NCI-H2171 treated with DMSO at 0.1 percent for 48 hours (cell line): ENCODE measurements at places on chromosomes 7 and 10.

DNA sequence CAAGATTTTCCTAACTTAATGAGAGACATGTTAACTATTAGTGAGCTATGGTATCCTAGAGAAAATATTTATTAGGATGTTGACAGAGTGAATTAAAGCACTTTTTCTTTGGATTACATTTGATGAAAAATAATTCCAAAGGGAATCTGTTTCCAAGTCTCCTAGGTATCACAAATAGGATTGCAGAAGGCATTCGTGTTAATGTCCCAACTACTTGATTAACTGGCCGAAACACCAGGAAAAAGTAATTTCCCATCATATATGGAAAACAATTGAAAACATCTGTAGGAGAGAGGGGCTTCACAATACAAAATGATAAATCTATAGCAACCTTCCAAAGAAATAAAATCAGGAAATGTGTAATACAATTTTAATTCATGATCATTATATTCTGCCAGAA, 406.7 kb downstream of the PARD3 start:
- DNase-seq, result no peak

GRCh38 chr7:4191525-4191924, 490.6 kb upstream of the FOXK1 start:
- no peak for DNase-seq

DNA sequence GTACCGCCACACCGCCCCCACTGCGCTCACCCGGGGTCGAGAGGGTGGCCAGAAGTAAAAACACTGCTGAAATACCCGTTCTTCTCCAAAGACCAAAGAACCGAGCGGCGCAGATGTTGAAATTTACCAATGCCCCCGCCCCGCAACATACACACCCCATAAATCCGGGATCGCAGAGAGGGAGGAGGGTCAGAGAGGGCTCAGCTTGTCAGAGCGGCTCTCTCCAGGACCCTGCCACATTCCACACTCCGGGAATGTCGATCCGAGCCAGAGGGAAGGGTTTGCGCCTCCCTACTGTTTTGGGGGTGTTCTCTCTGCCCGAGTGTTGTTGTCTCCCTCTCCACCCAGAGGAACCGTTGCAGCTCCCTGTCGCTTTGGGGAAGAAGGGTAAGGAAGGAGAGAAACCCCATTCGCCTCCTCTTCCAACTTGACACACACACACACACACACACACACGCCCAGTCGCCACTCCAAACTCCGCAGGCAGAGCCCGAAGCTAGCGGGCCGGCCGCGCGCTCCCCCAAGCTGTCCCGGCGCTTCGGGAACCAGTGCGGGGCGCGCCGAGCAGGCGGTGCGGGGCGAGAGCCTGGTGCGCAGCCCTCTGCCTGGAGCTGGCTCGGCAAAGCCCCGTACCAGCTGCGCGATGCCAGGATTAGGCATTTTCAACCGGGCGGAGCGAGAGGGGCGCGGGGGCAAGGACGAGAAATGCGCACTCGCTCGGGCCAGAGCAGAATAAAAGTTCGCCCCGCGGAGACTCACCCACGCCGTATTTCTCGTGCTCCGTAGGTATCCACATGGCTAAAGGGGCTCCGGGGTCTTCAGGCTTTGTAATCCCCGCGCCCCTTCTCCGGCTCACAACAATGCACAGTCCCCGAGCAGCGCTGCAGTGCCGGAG, 609 bp downstream of the DOCK4 start:
- peak; percentile 80 for DNase-seq

- DNase-seq, result no peak
Measured at GRCh38 chr10:2263561-2263960, 526.2 kb upstream of the ADARB2 start.

GRCh38 chr7:82015751-82016150, 245.9 kb upstream of the HGF start:
- peak; percentile 29 for DNase-seq

GRCh38 chr7:129108581-129108980, 35.9 kb upstream of the TSPAN33 start:
- no peak for DNase-seq

DNA sequence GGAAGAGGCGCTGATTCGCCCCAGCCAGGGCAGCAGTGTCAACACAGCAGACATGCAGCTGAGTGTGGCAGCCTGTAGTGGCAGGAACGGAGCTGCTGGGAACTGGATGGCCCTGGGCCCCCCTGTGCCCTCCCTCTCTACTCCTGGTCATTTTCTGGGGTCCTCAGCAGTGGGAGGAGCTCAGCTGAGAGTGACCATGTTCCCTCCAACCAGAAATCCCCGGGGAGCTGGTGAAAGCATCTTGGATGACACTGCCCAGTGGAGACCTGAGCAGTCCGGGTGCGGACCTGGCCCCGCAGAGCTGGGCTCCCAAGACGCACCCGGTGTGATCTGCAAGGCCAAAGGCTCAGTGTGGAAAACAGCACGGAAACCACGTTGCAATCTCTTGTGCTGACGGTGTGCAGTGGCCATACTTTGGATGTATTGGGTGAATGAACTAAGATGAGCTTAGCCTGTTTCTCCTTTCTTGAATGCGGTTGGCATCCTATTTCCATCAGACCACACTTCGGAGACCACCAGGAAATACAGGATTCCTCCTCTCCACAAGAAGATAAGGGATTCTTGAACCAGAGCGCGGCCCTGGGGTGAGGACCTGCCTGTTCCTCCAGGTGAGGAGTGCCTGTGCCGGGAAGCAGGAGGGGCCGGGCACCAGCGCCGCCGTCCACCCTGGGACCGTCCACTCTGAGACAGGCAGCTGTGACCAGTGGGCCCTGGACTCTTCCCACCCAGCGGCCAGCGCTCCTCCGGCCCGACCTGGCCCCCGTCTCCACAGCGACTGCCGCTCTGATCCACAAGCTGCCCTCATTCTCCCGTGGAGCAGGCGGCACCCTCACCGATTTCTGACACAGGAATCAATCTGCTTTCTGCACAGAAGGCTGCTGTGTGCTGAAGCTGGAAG, 93.5 kb upstream of the DIP2C start:
- no peak for DNase-seq

DNA sequence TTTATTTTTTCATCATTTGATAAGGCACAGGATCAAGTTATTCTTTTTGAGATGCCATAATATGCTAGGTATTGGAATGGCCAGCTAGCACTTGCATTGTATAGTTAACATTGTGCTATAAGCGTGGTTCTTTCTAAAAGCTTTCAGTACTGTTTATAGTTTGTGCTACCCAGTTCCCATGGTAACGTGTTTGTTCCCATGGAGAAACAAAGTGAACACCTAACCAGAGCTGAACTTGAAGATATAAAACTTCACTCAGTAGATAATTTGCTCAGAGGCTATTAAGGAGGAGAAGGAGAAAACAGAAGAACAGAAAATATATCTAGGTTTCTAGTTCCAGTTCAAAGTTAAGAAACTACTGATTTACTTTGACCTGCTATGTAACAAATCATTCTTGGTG, 23.6 kb upstream of the ITGB8 start:
- DNase-seq, result no peak

DNA sequence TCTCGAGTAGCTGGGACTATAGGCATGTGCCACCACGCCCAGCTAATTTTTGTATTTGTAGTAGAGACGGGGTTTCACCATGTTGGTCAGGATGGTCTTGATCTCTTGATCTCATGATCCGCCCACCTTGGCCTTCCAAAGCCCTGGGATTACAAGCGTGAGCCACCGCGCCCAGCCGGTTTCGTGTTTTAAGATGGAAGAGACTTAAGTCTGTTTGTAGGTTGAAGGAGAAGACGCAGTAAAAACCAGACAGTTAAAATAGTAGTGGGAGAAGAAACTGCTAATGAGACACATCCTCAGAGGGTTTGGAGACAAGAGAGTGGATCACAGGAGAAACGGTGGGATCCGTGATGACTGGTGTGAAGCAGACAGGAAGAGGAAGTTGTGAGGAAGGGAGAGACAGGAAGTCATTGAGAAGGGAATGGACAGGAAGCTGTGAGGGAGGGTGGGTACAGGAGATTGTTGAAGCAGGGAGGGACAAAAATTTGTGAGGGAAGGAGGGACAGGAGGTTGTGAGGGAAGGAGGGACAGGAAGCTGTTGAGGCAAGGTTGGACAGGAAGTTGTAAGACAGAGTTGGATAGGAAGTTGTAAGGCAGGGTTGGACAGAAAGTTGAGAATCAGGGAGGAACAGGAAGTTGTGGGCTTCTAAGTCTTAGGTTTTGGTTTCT, 115.5 kb downstream of the WDFY4 start:
- DNase-seq, result no peak

DNA sequence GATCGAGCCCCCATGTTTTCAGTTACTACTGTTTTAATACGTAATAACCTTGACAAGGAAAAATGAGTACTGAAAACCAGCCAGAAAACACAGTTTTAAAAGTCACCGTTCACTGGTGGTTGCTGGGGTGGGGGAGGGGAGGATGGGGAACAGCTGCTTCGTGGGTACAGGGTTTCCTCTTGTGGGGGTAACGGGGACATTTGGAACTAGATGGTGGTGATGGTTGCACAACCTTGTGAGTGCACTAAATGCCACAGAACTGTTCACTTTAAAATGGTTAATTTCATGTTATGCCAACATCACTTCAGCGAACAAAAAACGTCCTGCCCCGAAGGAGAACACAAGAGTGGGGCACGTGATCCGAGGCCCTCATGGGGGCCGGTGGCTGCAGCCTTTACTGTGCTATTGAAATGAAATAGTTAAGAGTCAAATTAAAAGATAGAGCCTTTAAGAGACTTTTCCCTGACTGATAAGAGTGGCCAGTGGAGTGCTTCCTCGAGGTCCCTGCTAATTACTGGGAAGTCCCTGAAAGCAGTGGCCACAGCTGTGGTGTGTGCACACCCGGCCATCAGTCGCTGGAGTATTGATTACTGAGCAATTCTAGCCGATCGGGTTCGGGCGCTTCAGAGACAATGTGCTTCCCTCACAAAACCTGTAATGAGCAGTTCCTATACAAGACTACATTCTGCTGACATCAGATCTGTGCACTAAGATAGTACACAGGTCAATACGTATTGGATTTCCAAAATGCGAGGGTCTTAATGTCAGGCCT, 80.3 kb downstream of the EBF3 start:
- no peak for DNase-seq

- no peak for DNase-seq
Measured at GRCh38 chr7:158273138-158273651, 314.4 kb downstream of the PTPRN2 start.

DNA sequence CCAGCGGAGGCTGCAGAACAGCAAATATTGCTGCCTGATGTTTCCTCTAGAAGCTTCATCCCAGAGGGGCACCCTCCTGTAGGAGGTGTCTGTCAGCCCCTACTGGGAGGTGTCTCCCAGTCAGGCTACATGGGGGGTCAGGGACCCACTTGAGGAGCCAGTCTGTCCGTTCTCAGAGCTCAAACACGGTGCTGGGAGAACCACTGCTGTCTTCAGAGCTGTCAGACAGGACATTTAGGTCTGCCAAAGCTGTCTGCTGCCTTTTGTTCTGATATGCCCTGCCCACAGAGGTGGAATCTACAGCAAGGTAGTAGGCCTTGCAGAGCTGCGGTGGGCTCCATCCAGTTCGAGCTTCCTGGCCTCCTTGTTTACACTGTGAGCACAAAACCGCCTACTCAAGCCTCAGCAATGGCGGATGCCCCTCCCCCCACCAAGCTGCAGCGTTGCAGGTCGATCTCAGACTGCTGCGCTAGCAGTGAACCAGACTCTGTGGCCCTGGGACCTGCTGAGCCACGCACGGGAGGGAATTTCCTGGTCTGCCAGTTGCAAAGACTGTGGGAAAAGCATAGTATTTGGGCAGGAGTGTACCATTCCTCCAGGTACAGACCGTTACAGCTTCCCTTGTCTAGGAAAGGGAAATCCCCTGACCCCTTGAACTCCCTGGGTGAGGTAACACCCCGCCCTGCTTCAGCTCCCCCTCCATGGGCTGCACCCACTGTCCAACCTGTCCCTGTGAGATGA, 17.7 kb upstream of the MINDY3 start:
- DNase-seq, result no peak

GRCh38 chr10:120987359-120987758, 136.2 kb downstream of the WDR11 start:
- DNase-seq, result no peak

DNA sequence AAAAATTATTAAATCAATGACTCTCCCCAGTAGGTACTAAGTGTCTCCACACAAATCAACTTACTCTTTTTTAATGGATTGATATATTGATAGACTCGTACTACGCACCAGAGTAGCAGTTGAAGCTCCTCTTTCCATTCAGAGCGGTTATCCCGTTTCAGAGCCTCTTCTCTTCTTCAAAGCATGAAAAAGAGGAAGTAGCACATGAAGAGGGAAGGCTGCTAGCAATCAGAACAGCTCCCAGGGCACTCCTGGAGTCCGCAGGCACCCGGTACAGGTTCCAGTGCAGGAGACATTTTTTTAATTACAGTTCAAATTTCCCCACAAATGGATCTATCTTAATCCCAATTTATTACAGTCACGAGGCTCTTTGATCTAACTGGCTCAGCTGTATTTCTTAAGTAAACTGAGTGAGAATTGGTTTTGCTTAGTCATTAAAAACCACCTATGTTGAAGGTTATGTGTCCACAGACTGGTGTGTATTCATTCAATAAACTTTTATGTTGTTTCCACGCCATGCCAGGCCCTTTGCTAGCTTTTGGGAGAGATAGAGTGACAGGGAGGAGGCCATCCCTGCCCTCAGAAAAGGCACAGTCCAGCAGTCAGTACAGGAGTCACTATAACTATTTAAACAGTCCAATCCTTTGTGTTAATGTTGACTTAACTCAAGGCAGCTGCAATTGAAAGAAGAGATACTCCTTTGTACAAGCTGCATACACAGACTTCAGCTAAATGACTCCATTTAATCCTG, 32.1 kb upstream of the CALN1 start:
- DNase-seq, result no peak

GRCh38 chr7:1720326-1720725, 50.2 kb downstream of the ELFN1 start:
- DNase-seq, result peak; percentile 90
